ENCODE measurements at places on chromosomes 1 and 21. TPM values are rescaled to one million over a fixed set of nuclear protein-coding genes. Genes with fewer than 3 reads are reported as not detected.

Gene ERMAP
- 6.4 TPM for total RNA-seq

Gene TMEM269
- 0.42 TPM for total RNA-seq

Gene RBP7
- total RNA-seq = not detected

Gene PLA2G2C
- total RNA-seq = 0.25 TPM

Gene C8A
- total RNA-seq = not detected

Gene MYOC
- total RNA-seq = not detected

Gene CFAP126
- total RNA-seq = not detected

Gene PLA2G5
- not detected for total RNA-seq

Gene SLC45A1
- 0.70 TPM for total RNA-seq

Gene HES3
- not detected for total RNA-seq

Gene CLDN17
- not detected for total RNA-seq

Gene AHDC1
- 18.7 TPM for total RNA-seq

Gene RRP1
- total RNA-seq = 23.2 TPM

Gene POU3F1
- total RNA-seq = not detected

Gene CELA3A
- total RNA-seq = not detected

Gene DMRTA2
- not detected for total RNA-seq

Gene PBX1
- 0.80 TPM for total RNA-seq

Gene DIO1
- not detected for total RNA-seq

Gene FAM163A
- not detected for total RNA-seq

Gene ALPL
- total RNA-seq = not detected

Gene CASQ1
- total RNA-seq = not detected

Gene PRAMEF11
- not detected for total RNA-seq

Gene AJAP1
- total RNA-seq = not detected

Gene ICOSLG
- total RNA-seq = 9.4 TPM

Gene TMEM51
- total RNA-seq = not detected

Gene EPRS1
- 55.1 TPM for total RNA-seq

Gene RNU1-1
- 3,182 TPM for total RNA-seq

Gene FCRL6
- total RNA-seq = 0.27 TPM

Gene LRRC7
- not detected for total RNA-seq

Gene MAEL
- total RNA-seq = not detected

Gene ADGRL4
- not detected for total RNA-seq

Gene SPATA46
- total RNA-seq = not detected

Gene MARK1
- not detected for total RNA-seq

Gene CFAP107
- total RNA-seq = not detected

Gene RGS1
- total RNA-seq = 736 TPM

Gene KRTAP19-1
- not detected for total RNA-seq

Gene CYP4A22
- not detected for total RNA-seq

Gene KCNA3
- 114 TPM for total RNA-seq

Gene ANGPTL1
- total RNA-seq = not detected

Gene EXTL1
- total RNA-seq = not detected

Gene RIPPLY3
- not detected for total RNA-seq

Gene NGF
- total RNA-seq = not detected

Data from T-helper 17 cell (primary cell).